ENCODE measurements at places on chromosomes 11 and 22. TPM values are rescaled to one million over a fixed set of nuclear protein-coding genes. Genes with fewer than 3 reads are reported as not detected.

- DNase-seq = no peak
These were observed 3.9 kb downstream of the ACP2 start for GRCh38 chr11:47244448-47245350.

The POU2AF3 gene
- not detected for total RNA-seq

DNA sequence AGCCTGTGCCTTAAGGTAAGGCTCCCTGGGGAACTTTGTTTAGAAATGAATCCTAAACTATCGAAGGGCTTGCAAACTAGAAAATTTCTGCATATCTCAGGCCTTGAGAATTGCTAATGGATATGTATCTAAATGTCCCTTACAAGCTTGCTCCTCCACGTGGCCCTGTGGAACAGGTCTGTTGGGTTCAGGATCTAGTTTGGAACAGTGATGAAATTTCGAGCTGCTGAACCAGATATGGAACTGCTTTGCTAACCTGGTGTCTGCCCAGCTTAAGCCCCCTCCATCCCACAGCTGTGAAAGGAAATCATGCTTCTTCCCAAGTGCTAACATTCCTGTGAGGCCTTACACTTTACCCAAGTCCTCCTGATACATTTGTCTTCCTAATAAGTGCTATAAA is 11.6 kb downstream of the SREBF2 start:
- DNase-seq = no peak

The FREY1 gene
- 0.49 TPM for total RNA-seq

The MRPL40 gene
- total RNA-seq = 22.5 TPM

DNA sequence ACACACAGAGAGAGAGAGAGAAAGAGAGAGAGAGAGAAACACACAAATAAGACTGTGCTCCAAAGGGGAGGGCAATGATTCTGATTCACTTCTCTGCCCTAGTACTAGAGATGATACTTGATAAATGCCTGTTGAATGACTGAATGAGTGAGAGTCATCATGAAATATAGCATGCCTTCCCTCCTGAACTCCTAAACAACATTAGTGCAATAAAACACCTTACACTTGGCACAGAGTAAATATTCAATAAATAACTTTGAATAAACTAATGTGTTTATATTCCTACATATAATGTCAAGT is 511.2 kb upstream of the RAG2 start:
- DNase-seq = no peak

- DNase-seq = no peak
These were observed 48.2 kb downstream of the BSX start for GRCh38 chr11:122933416-122933815.

GRCh38 chr11:105856954-105857353 is 165.1 kb downstream of the MSANTD4 start:
- no peak for DNase-seq

The DYNC2H1 gene
- total RNA-seq = 7.2 TPM

The OR52I1 gene
- total RNA-seq = not detected

DNA sequence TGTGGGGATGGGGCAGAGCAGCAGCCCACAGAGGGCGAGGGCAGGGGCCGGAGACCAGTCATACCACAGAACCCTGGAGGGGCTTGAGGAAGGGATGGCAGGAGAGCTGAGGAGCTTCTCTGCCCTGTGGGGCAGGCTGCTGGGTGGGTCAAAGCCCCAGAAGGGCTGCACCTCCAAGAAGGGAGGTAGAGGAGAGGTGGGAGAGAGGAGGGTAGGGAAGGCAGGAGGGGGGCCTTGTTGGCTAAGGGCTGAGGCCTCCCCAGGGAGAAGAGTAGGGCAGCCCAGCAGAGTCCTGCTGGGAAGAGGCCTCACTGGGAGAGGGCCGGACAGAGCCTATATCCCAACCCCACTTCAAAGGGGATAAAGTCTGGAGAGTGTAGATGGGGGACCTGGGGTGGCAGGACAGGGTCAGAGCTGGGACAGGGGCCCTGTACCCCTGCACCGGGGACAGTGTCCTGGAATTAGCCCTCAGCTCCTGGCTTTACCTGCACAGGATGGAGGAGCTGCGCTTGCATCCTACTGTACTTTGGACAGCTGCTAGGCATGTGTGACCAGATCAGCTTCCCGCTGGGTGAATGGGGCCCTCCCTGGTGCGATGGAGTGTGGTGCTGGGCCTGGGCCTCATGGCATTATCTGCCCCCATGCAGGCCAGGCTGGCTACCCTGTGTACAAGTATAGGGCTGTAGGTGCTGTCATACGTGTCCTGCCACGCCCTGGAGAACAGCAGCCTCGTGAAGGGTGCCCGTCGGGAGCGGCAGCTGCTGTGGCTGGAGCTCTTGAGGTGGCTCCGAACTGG is 7.3 kb downstream of the DGCR6L start:
- DNase-seq = no peak

DNA sequence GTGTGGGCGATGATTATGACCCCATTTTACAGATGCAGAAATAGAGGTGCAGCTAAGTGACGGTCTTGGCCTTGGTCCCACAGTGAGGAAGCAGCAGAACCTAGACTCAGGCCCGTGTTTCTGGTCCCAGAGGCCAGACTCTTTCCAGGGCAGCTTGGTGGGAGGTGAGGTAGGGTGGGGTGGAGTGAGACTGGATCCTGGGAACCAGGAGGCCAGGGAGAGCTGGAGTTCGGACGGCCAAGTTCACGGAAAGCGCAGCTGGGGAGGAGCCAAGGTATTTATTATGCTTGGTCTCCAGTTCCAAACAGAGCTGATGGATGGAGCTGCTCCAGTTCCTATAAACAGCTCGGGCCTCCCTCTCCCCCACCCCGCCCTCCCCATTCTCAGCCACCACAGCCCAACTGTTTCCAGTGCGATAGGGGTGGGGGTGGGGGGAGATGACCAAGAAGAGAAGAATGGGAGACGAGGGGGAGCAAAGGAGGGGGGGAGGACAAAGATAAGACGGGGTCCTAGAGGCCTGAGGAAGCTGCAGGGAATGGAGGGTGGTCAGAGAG is 16.2 kb downstream of the LRRC32 start:
- peak; percentile 56 for DNase-seq

DNA sequence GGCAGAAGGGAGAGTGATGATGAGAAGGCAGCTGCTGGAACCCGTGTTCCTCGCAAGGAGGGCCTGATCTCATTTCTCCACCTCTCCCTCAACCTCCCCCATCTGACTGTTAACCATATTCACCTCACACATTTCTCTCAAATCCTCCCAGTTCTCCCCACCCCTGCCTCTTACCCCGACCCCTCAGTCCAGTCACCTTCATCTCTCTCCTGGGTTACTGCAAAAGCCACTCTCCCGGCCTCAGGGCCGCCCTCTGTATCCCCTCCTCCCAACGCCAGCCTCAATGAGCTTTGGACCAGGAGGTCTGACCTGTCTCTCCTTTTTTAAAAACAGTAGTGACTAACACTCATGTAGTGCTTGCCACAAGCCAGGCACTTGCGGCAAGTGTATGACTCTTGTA is 29.5 kb upstream of the LMO1 start:
- DNase-seq = no peak

DNA sequence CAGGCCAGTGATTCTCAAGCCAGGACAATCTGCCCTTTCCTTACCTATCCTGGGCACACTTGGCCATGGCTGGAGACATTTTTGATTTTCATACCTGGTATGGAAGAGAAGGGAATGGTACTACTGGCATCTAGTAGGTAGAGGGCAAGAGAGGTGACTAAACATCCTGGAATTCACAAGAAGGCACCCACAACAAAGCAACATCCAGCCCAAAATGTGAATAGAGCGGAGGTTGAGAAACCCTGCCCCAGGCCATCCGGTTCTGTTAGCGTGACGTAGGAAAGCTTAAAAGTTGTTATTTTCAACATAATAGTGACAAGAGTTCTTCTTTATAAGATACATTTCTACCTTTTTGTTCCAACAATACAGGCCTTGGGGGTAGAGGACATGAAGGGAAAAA is 114.9 kb upstream of the ALX4 start:
- DNase-seq = no peak

DNA sequence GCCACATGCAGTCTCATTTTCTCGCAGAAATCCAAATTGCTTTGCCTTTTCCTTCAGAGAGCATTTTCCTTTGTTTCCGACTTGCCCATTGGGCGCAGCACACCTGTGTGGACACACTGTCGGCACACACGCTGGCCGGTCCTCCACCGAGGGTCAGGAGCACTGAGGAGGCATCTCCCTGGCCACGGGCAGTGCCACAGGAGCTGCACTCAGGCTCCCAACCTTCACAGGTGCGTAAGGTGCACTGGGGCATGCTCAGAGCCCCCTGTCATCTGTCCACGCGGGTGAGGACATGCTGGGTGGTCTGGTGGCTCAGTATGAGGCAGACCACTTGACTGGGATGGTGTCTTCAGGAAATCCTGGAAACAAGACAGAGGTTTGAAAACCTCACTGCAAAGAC is 779.1 kb downstream of the BRD1 start:
- DNase-seq = no peak

DNA sequence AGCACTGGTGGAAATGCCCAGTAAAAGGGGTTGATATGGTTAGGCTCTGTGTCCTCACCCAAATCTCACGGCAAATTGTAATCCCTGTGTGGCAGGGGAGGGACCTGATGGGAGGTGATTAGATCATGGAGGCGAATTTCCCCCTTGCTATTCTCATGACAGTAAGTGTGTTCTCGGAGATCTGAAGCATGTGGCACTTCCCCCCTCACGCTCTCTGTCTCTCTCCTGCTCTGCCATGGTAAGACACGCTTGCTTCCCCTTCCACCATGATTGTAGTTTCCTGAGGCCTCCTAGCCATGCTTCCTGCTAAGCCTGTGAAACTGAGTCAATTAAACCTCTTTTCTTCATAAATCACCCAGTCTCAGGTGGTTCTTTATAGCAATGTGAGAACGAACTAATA is 37.4 kb downstream of the PACSIN2 start:
- no peak for DNase-seq

The CEND1 gene
- 0.20 TPM for total RNA-seq

The APOA1 gene
- not detected for total RNA-seq

The TENM4 gene
- total RNA-seq = 3.8 TPM

The DGCR6 gene
- total RNA-seq = 5.4 TPM

DNA sequence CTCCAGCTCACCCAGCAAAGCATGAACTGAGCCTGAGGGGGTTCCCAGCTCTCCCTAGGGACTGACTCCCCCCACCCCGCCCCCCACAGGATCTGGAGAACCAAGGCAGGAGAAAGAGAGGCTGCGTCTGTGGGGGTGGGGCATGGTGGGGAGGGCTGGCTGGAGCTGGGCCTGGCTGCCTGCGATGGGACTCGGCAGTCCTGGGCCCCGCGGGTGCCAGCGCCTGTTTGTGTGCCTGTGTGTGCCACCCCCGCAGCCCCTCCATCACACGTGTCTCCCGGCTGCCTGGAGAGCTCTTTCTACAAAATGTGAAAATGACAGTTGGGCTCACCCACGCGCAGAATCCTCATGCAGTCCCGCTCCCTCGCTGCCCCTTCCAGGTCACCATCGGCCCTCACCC is 46.8 kb downstream of the CACNA1I start:
- no peak for DNase-seq

DNA sequence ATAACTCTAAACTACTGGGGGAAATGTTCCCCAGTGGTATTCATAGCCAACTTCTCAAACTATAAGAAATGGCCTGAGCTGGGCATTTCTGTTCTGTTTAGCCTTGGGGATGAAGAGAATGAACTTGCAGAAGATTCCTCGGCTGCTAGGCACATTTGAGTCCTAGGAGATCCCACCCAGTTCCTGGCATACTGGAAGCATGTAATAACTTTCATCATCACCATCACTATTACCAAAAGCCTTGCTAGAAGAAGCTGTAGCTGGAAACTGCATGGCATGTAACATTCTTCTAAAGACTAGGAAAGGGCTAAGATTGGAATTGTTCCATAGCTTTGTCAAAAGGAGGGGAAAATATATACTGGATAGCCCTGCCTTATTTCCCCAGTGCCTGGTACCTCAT is 40.1 kb upstream of the SLC1A2 start:
- DNase-seq = no peak

GRCh38 chr11:529728-530411 is 5.5 kb downstream of the HRAS start:
- DNase-seq = peak; percentile 88

- DNase-seq = no peak
These were observed 3.9 kb downstream of the FDX1 start for GRCh38 chr11:110433393-110434333.

- DNase-seq = no peak
These were observed 1611.7 kb upstream of the TENM4 start for GRCh38 chr11:81052344-81053158.

The SORL1 gene
- total RNA-seq = 0.92 TPM

- no peak for DNase-seq
These were observed 15.8 kb downstream of the C11orf71 start for GRCh38 chr11:114384487-114384886.

DNA sequence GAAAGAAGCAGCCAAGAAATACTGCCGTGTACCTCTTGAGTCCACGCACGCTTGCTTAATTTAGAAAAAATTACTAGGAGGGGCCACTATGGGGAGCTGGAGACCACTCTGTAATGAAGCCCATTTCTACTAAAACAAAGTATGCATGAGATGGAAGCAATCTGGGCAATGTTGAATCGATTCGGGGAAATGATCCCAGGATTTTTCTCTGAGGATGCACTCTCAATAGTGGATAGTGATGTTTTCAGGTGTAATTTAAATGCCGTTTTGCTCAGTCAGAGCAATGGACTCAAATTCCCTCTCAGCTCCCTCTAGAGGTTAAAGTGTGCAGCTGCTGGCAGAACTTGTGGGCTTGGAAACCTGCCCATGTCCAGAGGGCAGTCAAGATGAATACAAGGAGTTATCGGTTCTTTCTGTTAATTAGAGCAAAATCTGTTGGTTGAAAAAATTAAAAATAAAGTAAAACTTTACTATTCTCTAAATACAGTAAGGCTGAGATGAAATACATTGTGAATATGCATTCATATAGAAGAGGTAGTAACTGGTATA is 64.1 kb downstream of the ME3 start:
- no peak for DNase-seq

The OR5A1 gene
- total RNA-seq = not detected
